CD4-positive, alpha-beta T cell treated with Interleukin-4 for 4 hours (primary cell): ENCODE measurements at places on chromosomes 3 and 15.

GRCh38 chr3:3799173-3800079 lies at the start of gene LRRN1:
Gene LRRN1, plus strand, starts transcription at chr3:3799431. Its CDS starts 45,211 bp downstream, at chr3:3844642.
- DNase-seq, result peak; percentile 4

DNA sequence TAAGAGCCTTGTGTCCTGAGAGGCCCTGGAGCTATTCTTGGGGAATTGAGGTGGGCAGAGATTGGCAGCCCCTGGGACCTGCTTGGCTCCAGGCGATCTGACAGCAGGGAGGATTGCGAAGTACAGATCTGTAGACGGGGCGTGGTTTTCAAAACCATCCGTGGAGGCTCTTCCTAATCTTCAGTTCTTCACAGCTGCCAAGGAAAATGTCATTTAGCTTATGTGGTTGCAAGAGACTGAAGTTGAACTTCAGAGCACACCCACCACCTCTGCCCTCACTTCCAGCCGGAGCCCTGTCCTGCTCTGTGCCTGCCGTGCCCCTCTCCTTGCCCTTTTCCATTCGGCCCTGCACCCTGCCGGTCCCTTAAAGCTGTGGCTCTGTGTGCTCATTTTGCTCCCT lies 12.9 kb downstream of the NISCH start:
- DNase-seq, result no peak

DNA sequence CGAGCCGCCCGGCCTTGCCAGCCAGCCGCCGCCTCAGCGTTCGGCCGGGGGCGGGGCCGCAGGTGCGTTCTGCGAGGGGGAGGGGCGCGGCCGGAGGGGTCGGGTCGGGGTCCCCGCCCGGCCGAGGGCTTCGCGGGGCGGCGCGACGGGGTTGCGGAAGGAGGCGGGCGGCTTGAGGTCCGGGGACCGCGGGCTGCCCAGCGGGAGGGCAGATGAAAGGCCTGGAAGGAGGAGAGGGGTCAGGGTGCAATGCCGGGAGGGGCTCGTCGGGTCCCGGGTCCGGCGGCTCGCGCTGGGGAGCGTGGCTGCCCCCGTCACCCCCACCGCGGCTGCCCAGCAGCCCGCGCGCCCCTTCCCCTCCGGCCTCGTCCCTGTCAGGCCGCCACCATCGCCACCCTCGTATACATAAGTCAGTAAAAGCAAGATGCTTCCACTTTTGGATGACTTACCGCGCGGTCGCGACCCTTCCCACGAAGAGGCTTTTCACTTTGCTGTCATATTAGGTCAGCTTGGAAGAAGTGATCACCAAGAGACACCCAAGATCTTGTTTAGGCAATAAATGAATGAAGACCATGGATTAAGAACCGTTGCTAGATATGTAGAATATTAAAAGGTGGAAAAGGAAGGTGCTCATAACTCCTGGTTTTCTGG lies 620 bp upstream of the ANP32A start:
- no peak for DNase-seq

- peak; percentile 40 for DNase-seq
These were observed 27.0 kb upstream of the POLG start for GRCh38 chr15:89361451-89362202.

GRCh38 chr3:15743587-15744009 lies 54.2 kb downstream of the ANKRD28 start:
- DNase-seq, result no peak

- no peak for DNase-seq
These were observed 32.2 kb downstream of the SQOR start for GRCh38 chr15:45667002-45667401.
